CD14-positive monocyte (primary cell): ENCODE measurements at places on chromosomes 16 and 17.
A peak's percentile ranks its signal among the peaks of the same experiment; 100 is the strongest.

DNA sequence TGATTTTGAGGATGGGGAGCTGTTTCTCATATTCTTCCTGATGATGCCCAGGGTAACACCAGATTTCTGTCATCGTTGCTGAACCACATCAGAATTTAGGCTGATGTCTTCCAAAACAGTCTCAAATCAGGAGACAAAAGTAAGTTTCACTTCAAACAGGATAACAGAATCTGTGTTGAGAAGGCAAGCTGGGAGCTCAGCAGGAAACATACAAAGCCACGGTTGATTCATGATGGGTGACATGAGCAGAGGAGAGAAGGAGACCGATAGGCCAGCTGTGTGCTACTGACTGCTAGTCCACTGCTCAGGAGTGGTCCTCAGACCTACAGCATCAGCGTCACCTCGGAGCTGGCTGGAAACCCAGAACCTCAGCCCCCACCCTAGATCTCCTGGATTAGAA is 62.9 kb upstream of the RCVRN start:
- peaks cover 51% of the 10 kb centered on the region for H3K36me3 ChIP-seq
- no peaks in the 10 kb centered on the region for H3K27me3 ChIP-seq
- peak overlapping the region; percentile 64 for H3K27ac ChIP-seq

- H3K4me1 ChIP-seq = peaks cover 7% of the 10 kb centered on the region
- no peaks in the 10 kb centered on the region for H3K36me3 ChIP-seq
- H3K27me3 ChIP-seq = no peaks in the 10 kb centered on the region
- H3K27ac ChIP-seq = no peak overlapping the region
These were observed 86.5 kb downstream of the ENGASE start for GRCh38 chr17:79160980-79161636.

DNA sequence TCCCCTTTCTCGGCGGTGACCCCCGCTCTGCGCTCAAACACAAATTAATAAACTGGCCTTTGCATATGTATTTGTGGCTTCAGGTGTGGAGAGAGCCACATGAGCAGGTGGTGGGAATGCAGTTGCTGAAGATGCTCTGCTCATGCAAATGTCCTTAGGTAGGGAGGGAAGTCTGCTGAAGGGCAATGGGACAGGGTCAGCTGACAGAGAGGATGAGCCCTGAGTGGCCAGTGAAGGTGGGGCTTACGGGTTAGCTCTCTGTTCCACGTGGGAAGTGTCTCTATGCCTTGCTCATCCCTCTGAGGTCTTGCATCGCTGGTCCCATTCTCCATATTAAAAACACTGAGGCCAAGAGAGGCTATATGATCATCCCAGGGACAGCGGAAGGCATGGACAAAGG is 74.2 kb upstream of the CCL1 start:
- H3K4me1 ChIP-seq = peaks cover 23% of the 10 kb centered on the region
- DNase-seq = no peak
- H3K27me3 ChIP-seq = peaks cover 2% of the 10 kb centered on the region
- no peak overlapping the region for H3K27ac ChIP-seq

GRCh38 chr16:2584729-2585650 is 47.2 kb downstream of the PDPK1 start:
- H3K4me3 ChIP-seq = no peak overlapping the region
- H3K4me1 ChIP-seq = no peaks in the 10 kb centered on the region
- H3K27ac ChIP-seq = no peak overlapping the region
- no peaks in the 10 kb centered on the region for H3K27me3 ChIP-seq
- DNase-seq = no peak

- no peak overlapping the region for H3K4me3 ChIP-seq
- H3K4me1 ChIP-seq = no peaks in the 10 kb centered on the region
- H3K27me3 ChIP-seq = no peaks in the 10 kb centered on the region
- no peak for DNase-seq
- no peaks in the 10 kb centered on the region for H3K36me3 ChIP-seq
- no peak overlapping the region for H3K27ac ChIP-seq
These were observed 29.4 kb upstream of the ATP2A3 start for GRCh38 chr17:3993493-3994220.

GRCh38 chr17:50832267-50832863 is 3.0 kb upstream of the WFIKKN2 start:
- peaks cover 11% of the 10 kb centered on the region for H3K4me1 ChIP-seq
- H3K27ac ChIP-seq = no peak overlapping the region
- H3K27me3 ChIP-seq = peaks cover 8% of the 10 kb centered on the region
- DNase-seq = no peak
- no peak overlapping the region for H3K4me3 ChIP-seq

GRCh38 chr17:48723423-48724250 is 652 bp downstream of the PRAC2 start:
- no peaks in the 10 kb centered on the region for H3K36me3 ChIP-seq
- H3K27me3 ChIP-seq = peaks cover 100% of the 10 kb centered on the region
- no peak overlapping the region for H3K27ac ChIP-seq
- no peak for DNase-seq
- H3K4me3 ChIP-seq = peak overlapping the region; percentile 19

DNA sequence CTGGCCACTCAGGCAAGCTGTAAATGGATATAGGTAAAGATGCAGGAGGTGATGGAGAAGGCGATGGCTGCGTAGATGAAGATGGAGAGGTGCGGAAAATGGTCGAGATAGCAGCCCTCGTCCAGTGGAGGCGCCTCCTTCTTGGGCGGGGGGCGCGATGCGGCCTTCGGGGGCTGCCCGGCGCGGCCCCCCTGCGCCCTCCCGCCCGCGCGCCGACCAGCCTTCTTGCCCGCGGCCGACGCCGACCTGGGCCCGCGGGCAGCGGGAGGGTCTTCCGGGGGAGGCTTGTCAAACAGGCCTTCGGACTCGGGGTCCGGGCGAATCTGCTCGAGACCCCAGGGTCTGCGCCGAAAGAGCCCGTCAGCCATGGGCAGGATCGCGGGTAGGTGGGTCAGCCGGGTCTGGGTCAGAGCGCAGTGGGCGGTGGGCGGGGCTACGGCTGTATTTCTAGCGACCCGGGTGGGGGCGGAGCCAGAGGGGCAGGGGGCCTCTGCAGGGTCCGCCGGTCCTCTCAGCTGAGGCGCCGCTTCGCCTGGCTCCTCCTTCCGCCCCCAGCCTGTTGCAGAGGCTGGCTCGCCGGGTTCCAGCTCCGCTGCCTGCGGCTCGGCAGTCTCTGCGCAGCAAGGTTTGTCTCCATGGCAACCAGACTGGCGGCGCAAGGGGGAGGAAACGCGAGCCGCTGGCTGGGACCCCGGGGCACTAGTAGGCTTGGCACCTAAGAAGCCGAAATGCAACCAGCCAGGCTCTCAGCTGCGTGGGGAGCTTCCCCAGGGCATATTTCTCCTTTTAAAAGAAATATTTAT is 14.4 kb downstream of the MIS12 start:
- no peak for DNase-seq
- H3K4me1 ChIP-seq = peaks cover 10% of the 10 kb centered on the region
- peak overlapping the region; percentile 20 for H3K4me3 ChIP-seq
- H3K36me3 ChIP-seq = peaks cover 26% of the 10 kb centered on the region
- H3K27me3 ChIP-seq = peaks cover 5% of the 10 kb centered on the region

GRCh38 chr16:14011001-14011400 is 60.1 kb upstream of the MRTFB start:
- no peak overlapping the region for H3K27ac ChIP-seq
- no peak for DNase-seq
- peaks cover 7% of the 10 kb centered on the region for H3K4me1 ChIP-seq
- no peak overlapping the region for H3K4me3 ChIP-seq
- no peaks in the 10 kb centered on the region for H3K36me3 ChIP-seq

DNA sequence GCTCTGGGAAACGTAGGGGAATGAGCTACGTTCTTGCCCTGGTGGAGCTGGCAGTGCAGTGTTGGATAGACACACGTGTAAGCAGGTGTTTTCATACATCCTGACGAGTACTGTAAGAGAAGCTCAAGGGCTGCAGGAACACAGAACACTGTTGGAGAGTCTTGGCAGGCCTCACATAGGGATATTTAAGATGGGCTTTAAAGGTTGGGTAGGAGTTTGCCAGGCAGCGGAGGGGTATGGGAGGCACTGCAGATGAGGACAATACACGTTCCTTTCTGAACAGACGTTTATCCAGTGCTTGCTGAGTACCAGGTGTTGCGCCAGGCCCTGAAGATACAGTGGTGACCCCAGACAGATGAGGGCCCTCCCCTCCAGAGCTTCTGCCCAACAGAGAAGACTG is 6.3 kb downstream of the KDM8 start:
- H3K4me1 ChIP-seq = peaks cover 2% of the 10 kb centered on the region
- DNase-seq = no peak
- no peak overlapping the region for H3K27ac ChIP-seq
- H3K27me3 ChIP-seq = no peaks in the 10 kb centered on the region
- H3K36me3 ChIP-seq = peaks cover 57% of the 10 kb centered on the region

- H3K4me3 ChIP-seq = no peak overlapping the region
- H3K27me3 ChIP-seq = no peaks in the 10 kb centered on the region
- peaks cover 34% of the 10 kb centered on the region for H3K36me3 ChIP-seq
- DNase-seq = no peak
- H3K27ac ChIP-seq = no peak overlapping the region
These were observed 50.3 kb downstream of the ABCC6 start for GRCh38 chr16:16172991-16173390.

GRCh38 chr16:7763111-7763510 is 430.5 kb downstream of the RBFOX1 start:
- DNase-seq = no peak
- no peaks in the 10 kb centered on the region for H3K4me1 ChIP-seq
- no peaks in the 10 kb centered on the region for H3K36me3 ChIP-seq

DNA sequence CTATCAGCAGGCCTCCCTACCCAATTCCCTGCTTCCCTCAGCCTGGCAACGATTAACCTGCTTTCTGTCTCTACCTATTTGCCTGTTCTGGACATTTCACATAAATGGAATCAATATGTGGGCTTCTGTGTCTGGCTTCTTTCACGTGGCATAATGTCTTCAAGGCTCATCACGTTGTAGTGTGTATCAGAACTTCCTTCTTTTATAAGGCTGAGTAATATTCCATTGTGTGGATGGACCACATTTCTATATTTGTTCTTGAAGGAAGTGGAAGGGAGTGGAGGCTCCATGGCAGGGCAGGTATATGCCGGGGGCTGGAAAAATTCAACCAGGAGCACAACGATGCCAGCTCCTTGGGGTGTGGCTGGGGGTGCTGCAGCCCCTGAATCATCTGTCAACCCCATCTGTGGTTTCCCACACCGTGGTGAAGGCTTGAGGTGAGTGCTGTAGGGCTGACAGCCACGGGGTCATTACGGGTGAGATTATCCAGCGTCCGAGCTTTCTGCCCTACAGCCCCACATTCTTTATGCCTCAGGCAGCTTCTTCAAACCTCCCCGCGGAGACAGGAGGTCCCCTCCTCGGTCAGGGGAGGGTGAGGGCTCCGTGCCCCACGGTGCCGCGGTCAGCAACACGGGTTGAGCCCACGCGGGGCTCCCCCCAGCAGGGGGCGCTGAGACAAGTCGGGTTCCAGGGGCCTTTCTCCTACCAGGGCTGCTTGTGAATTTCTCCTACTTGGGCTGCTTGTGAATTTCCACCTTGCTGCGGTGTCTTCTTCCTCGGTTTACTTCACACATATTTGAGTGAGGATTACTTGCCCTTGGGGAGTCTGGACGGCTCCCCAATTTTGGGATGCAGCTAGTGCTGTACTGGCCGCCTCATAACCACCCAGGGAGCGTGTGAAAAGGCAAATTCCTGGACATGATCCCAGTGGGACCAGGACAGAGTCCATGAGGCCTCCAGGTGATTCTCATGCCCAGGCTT is 18.3 kb upstream of the WFIKKN2 start:
- no peaks in the 10 kb centered on the region for H3K36me3 ChIP-seq
- DNase-seq = peak; percentile 30
- no peaks in the 10 kb centered on the region for H3K27me3 ChIP-seq
- H3K4me1 ChIP-seq = peaks cover 12% of the 10 kb centered on the region

GRCh38 chr16:62760398-62760797 is 724.2 kb upstream of the CDH8 start:
- no peak overlapping the region for H3K4me3 ChIP-seq
- H3K36me3 ChIP-seq = no peaks in the 10 kb centered on the region
- DNase-seq = no peak
- no peaks in the 10 kb centered on the region for H3K27me3 ChIP-seq
- H3K4me1 ChIP-seq = no peaks in the 10 kb centered on the region

DNA sequence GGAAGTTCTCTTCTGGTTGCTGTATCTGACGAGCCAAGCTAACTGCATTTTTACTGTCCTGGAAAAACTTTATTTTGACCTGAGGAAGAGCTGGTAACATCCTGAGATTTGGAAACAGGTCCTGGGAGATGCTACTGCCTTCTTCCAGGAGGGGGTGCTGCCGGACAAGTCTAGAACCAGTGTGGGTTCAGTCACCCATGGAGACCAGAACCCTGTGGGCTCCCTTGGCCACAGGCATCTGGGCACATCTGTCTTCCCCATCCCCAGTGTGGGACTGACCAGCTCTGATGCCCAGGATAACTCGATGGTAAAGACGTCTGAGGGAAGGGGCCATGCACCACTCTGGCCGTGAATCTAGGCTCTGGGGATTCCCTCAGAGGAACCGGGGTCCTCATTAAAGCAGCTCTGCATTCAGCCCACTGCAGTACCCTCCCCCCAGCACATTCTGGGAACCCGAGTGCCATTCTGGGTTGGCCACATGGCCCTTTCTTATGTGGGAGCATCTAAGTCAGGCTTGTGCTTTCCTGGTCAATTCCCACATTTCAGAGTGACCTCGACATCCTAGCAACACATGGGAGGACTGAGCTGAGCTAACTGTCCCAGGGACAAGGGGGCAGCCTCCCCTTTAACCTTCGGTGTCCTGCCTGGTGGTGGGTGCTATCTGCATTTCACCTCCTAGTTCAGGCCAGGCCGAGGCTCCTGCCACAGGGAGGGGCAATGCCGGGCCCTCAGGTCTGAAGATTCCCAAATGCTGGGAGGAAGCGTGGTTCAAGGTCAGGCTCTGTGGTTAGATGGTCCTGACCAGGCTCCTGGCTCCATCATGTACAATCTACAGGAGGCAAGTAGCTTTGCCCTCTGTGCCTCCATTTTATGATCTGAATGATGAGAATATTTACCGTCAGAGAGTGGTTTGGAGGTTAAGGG is 6.4 kb downstream of the C16orf86 start:
- peaks cover 31% of the 10 kb centered on the region for H3K4me1 ChIP-seq
- H3K4me3 ChIP-seq = no peak overlapping the region
- H3K27me3 ChIP-seq = no peaks in the 10 kb centered on the region

DNA sequence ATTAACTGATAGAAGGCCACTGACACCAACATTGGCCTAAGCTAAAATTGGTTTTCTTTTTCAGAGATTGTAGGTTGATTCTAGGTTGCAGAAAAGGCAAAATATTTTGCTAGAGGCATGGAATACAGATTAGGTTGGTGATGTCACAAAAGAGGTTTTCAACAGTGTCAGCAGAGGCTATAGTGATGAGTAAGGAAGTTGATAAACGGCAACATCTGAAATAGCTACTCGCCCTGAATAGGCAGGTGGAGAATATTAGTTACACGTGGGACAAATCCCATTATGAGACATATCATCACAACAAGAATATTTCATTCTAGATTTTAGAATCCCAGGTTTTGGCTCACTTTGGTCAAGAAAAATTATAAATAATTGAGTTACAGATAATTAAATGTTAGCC is 1.5 kb upstream of the TOM1L1 start:
- no peaks in the 10 kb centered on the region for H3K36me3 ChIP-seq
- H3K4me1 ChIP-seq = peaks cover 12% of the 10 kb centered on the region
- no peak for DNase-seq
